KG1 (cell line): ENCODE measurements at places on chromosomes 11 and 22.

DNA sequence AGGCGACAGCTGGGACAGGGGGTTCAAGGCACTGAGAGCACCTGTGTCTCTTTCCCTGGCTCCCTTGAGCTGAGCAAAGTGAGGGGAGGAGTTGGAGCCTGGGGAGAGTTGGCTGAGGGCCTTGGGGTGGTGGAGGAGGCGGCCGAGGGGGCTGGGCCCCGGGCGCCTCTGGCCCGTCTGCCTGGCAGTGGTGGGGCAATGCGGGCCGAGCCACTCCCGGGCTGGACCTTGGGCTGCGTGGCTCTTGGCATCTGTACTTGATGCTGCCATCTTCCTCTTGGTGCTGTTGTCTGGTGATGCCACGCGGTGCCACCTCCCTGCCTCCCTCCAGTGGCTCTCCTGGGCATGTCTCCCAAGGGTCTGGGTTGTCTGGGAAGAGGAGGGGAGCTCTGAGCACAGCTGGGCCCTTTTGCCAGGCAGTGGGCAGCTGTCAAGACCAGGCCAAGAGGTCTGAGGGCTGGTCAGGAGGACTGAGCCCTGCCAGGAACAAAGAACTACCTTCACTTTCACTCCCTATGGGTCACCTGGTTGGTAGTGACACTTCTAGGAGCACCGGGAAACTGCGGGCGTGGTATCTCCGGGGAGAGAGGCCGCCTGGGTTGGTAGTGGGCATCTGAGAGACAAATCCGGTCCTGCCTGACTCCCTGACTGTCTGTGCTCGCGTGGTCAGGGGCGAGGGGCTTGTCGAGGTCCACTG is 1.3 kb downstream of the GRIK4 start:
- no peak for DNase-seq

DNA sequence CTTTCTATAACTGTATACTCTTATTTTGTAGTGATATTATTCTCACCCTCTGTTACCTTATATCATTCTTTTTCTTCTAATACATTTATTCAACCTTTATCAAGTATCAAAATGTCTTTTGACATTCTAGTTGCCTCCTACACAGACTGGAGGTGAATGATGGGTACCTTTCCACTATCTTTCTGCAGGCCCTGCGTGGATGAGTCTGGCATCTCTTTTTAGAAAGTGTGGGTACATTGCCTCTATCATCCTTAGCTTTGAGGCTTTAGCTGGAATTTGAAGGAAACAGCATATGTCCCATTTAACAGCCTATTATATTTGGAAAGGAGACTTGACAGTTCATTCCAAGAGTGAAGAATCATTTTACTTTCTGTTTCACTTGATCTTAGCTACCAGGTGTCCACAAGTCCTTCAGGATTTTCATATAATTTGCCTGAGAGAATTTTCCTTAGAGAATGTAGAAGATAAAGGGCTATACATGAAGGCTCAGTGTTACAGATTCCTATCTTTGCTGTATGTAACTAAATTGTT is 192.0 kb downstream of the CWF19L2 start:
- DNase-seq, result no peak

GRCh38 chr22:40746428-40747220 is 67.3 kb downstream of the MCHR1 start:
- no peak for DNase-seq

DNA sequence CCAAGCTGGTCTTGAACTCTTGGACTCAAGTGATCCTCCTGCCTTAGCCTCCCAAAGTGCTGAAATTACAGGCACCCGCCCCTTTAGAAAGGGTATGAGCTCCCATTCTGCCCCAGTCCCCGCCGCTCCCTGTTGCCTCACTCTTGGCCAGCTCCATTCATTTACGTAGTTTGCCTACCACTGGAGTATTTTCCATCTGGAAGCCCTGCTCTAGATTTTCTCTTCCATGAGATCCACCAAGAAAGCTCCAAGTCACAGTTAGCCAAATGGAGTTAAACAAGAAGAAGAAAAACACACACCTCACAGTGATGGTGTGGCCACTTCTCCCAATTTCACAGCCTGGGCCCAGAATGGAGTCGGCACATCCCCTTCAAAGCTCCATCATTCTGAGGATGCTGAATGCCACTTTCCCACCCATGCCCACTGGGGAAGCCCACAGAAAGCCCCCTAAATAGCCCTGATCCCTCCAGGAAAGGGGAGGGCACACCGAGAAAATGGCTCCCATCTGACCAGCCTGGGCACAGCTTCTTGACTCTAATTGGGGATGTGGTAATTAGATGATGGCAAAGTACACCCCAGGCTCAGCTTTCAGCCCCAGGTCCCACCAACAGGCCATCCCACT is 381.2 kb downstream of the MN1 start:
- no peak for DNase-seq

DNA sequence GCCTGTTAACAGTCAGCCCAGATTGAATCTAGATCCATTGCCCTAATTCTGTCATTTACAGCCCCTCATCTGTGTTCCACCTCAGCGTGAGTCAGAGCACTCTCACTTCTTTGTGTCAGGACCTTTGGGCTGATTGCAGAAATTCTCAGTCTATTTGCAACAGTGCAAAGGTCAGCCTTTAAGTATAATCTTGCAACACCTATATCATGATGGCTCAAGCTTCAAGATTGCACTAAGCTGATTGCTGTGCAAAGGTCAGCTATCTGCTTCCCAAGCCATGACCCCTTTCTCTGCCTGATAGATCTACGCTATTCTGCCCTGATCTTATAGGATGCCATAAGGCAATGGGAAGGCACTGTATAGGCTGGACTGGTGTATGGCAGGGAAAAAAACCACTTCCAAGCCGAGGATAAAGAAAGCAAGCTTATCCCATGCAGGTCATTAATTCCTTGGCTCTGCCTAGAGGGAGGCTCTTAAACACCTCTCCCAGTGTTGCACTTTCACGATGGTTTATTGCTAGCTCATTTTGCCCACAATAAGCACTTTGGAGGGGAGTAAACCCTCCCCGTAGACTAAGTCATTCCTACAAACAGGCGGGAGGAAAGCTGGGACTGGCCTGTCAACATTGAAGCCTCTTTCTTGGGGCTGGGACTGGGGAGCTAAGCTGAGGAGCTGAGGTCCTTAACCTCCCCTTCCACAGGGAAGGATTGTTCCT is 100.6 kb downstream of the RRAS2 start:
- no peak for DNase-seq

- no peak for DNase-seq
These were observed 88.8 kb downstream of the PDHX start for GRCh38 chr11:35005141-35005780.

DNA sequence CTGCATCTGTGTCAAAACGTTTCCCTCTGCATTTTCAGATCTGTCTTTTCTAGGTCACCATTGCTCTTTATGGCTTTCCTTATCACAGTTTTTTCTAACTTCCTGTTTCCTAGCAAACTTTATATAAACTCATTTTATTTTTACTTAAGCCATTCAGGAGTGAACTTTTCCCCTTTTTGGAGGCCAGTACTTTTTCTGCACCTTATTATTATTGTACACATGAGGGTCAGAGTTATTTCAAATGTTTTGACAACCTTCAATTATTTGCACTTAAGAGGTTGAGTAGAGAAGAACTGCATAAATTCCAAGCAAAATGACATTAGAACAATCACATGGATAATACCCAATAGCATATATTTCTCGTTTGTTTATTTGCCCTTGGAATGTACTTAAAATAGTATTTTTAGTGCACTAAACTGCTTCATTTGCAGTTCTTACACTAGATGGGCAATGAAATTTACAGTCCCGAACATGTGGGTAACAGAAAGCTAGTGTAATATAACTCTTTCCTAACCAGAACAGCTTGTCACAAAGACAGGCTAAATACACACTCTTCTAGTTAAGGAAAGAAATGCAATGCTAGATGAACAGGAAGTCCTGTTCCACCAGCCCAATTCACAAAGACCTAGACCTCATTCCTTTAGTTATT is 79.5 kb downstream of the UBASH3B start:
- DNase-seq, result no peak

GRCh38 chr11:35337914-35338305 is 81.4 kb downstream of the SLC1A2 start:
- DNase-seq, result no peak

- DNase-seq, result no peak
These were observed 23.5 kb upstream of the ARHGAP42 start for GRCh38 chr11:100663583-100663982.

DNA sequence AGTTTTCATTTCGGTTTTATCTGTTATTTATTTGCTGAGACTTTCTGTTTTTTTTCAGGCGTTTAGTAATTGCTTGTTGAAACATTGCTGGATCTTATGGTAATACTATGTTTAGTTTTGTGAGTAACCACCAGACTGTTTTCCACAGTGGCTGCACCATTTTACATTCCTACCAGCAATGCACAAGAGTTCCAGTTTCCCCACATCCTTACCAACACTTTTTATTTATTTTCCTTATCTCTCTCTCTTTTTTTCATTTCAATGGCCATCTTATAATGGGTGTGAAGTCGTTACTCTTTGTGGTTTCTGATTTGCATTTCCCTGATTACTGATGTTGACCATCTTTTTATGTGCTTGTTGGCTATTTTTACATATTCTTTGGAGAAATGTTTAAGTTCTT is 23.7 kb downstream of the USP47 start:
- DNase-seq, result no peak
